ENCODE measurements at places on chromosomes 6 and 20.

GRCh38 chr20:31257364-31257763, at the start of gene DEFB115:
Gene DEFB115, plus strand, starts transcription at chr20:31257664. Its CDS starts 0 bp downstream, at chr20:31257664.
- DNase-seq: no peak

DNA sequence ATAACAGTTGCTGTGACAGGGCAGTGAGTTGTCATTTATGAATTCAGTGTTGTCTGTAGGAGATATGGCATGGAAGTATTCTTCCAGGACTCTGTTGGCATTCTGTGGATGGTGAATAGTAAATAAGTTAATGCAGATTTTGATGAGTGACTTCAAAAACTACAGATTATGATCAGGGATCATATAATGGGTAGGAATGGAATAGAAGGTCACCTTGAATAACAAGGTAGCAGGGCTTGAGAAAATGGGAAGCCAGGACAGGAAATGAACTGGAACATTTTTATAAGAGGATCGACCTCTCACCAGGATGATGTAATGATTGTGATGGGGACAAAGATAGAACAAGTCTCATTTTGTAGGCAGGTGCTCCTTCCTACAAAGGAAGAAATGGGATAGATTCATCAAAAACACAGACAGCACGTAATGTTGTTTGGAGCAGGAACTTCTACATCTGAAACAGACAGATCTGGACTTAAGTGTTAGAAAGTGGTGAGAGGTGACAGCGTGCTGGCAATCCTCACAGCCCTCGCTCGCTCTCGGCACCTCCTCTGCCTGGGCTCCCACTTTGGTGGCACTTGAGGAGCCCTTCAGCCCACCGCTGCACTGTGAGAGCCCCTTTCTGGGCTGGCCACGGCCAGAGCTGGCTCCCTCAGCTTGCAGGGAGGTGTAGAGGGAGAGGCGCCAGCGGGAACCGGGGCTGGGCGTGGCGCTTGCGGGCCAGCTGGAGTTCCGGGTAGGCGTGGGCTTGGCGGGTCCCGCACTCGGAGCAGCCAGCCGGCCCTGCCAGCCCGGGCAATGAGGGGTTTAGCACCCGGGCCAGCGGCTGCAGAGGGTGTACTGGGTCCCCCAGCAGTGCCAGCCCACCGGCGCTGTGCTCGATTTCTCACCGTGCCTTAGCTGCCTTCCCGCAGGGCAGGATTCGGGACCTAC, 30.8 kb upstream of the SSR1 start:
- DNase-seq: no peak

DNA sequence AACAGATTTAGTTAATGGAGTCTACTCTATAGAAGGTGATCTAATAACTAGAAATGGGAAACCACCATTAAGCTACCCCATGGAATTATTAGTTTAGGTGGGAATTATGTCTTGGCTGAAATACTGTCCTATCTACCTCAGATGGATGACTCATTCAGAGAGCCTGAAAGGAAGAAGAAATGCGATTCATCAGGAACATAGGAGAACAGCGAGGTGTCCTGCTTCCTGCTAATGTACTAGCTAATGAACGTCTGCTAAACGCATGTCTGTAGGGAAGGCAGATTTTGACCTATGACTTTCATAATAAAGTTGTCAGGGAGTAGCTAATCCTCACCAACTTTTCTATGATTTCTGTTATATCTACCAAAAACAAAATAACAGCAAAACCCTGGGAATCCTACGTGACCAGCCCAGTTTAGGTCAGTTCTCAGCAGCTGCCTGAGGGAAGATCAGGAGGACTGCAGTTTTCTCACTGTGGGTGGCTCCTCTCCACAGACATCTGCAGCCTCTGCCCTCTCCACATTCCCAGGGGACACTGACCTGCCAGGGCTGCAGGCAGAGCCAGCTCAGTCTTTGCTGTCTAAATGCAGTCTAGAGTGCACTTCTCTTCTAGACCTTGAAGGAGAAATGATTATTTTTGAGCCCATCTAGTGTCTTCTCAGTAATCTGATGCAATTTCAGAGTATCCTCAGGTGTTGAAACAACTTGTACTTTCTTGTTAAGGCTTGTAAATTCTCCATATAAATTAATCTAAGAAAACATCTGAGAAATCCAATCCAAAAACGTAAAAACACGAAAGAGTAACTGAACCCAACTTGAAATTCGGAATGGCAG, 18.1 kb upstream of the SFT2D1 start:
- no peak for DNase-seq

DNA sequence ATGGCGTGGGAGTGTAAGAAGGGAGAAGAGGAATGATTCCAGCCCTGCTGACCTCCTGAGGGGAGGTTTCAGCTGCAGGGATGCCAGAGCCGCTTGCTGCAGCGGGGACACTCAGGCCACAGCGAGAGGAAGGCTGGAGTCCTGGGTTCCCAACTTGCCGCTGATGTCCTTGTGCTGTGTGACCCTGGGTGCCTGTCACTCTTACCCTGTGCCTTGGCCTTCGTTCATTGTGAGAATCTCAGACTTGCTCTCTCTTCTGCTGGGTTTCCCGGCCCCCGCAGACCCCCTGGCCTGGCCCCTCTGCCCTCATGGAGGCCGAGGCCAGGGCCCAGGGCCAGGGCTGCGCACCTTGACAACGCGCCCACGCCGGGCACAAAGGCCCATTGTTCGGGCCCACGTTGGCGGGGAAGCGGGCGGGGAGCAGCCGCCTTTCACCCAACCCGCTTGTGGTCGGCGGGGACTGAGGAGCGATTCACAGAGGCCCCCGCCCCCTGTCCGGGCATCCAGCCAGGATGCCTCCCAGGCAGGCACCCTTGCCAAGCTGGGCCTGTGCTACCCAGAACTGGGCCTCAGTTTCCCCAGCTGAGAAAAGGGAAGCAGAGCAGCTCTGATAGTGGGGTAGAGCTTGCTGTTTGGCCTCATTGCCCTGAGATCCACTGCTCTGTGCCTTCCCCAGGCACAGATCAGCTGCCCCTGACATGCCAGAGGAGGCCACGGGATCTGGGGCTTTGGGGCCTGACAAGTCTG, 52.4 kb downstream of the CEBPB start:
- DNase-seq: no peak

- DNase-seq: no peak
Measured at GRCh38 chr6:34248198-34248726, 544 bp downstream of the SMIM29 start.

- DNase-seq: no peak
Measured at GRCh38 chr20:37096415-37097041, 731 bp upstream of the RBL1 start.

DNA sequence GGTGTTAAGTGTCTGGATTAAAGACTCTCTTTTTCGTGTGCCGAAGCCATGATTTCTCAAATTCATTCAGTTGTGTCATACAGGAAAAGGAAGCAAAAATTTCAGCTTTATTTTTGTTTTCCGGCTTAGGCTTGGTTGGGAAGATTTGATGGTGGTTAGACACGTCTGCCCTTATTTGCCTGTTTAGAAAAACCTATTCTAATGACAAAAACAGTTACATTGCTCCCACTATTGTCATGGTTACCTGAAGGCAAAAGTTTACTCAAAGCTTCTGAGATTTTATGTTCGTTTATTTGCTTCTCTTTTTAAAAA, 982 bp downstream of the DNAJC5 start:
- DNase-seq: no peak

- DNase-seq: no peak
Measured at GRCh38 chr6:15977050-15977449, 151.8 kb upstream of the MYLIP start.

GRCh38 chr20:671252-672030, 4.2 kb downstream of the SCRT2 start:
- DNase-seq: no peak

DNA sequence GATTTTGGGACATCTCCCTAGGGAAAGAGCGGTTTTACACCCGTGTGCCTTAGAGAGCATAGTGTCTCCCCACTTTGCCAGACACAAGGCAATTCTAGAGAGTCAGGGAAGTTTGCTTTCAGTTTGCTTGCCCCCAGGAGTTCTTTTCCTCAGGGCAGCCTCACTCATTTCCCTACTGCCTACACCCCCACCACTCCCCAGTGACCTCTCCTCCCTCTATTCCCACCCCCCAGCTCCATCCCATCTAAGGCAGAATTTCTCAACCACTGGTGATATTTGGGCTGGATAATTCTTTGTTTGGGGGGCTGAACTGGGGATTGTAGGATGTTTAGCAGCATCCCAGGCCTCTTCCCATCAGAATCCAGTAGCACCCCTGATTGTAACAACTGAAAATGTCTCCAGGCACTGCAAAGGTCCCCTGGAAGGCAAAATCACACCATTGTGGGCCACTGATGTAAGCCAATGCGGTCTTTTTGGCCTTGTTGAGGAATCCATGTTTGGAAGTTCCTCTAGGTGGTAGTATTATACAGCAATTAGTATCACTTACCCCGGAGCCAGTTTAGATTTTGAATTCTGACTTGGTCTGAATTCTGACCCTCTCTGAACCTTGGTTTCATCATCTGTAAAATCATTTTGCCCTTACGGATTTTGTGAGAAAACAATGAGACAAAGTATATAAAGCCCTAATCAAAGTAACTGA, 1.3 kb downstream of the EPPIN start:
- DNase-seq: no peak
